Stimulated activated CD8-positive, alpha-beta memory T cell treated with anti-CD3 and anti-CD28 coated beads, Interleukin-7, amount 100 ng/mL, for 24 hours (primary cell): ENCODE measurements at places on chromosomes 13 and 19.

DNA sequence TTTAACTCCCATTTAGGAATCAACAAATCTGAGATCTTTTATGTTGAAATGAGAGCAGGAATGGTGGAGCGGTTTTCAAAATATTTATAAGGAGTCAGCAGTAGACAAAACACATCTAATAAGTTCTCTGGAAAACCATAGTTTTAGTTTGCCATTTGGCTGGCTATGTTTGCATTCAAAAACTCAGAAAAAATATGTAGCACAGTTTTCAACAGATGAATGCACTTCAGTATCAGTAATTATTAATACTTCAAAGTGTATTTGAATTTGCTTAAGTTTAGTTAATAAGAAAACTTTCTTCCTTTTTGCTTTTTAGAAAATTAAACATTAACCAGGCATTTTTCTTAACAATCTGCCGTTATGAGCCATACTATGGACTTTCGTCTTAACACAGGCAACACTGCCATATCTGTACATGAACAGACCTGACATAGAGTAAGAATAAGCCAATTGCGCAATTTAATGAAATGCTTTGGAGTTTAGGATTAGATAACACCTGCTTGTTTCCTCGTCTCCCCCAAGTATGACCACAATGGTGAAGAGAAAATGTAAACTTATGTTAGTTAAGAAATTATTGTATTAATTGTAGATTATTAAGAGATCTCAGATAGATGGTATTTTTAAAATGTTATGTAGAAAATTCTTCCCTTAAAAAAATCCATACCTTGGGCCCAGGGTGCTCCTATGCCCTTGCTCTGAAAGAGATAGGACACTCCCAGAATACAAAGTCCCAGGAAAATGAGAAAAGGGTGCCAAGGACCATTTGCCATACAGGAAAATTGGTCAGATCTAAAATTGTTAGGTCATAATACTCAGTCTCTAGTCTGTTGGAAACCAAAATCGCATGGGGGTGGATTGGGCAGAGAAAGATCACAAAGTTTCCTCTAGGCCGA lies 552.3 kb upstream of the ARGLU1 start:
- DNase-seq = no peak

DNA sequence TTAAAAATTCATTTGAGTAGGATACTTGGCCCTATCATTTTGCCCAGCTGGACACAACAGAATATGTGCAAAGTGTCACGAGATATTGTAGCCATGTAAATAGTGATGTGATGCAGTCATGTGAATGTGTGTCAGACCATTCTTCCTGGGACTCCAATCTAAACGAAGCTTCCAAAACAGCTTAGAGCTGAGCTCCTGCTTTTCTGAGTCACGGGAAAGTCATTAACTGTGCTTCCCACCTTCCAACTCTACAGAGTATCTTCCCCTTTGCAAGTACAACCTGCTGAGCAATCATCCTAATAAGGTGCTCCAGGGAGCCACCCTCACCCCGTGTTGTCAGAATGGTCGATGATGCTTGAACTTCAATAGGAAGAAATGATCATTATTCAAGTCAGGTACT lies 294.7 kb downstream of the MYO16 start:
- no peak for DNase-seq

GRCh38 chr13:98503175-98504028 lies 73.5 kb downstream of the STK24 start:
- no peak for DNase-seq

GRCh38 chr13:38636761-38637160 lies 50.1 kb upstream of the FREM2 start:
- no peak for DNase-seq

DNA sequence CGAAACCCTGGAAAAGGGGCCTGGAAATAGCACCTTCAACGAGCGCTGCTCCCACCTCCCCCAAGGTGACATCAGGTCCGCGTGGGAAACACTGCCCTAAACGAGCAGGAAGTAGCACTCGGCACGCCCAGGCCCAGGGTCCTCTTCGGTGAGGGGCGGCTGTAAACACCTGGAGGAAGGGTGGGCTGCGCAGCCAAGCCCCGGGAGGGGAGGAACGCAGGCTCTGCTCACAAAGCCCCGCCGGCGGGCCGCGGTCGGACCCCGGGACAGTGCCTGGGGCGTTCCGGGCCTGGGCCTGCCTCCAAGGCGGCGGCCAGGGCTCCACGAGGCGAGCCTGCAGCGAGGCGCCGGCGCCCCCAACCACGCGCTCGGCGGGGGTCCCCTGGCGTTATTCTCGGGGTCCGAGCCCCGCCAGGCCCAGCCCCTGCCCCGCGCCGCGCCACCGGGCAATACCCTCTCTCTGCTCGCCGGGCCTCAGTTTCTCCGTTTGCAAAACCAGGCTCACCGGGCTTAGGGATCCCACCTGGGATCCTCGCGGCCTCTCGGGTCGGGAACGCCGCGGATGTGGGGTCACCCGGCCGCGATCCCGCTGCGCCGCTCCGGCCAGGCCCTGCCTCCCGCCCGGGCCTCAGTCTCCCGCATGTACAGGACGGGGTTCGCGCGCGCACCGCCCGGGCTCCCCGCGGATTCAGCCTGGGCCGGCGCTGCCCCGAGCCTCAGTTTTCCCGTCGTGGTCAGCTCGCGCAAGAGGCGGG lies 630 bp downstream of the RNF126 start:
- DNase-seq = peak; percentile 53

DNA sequence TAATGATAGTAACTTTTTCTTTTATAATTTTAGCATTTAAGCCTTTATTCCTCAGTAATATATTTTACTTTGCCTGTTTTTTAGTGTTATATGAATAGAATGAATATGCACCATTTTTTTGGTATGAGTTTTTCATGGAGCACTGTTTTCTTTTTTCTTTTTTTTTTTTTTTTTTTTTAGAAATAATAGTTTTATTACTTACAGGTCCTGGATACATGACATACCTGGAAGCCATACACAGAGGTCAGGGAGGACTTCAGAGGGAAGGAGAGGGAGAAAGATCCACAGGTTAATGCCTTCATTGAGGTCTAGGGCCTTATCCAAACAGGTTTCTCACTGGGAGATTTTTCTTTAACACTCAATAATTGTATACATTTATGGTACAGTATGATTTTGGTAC lies 26.4 kb downstream of the KCTD4 start:
- no peak for DNase-seq

DNA sequence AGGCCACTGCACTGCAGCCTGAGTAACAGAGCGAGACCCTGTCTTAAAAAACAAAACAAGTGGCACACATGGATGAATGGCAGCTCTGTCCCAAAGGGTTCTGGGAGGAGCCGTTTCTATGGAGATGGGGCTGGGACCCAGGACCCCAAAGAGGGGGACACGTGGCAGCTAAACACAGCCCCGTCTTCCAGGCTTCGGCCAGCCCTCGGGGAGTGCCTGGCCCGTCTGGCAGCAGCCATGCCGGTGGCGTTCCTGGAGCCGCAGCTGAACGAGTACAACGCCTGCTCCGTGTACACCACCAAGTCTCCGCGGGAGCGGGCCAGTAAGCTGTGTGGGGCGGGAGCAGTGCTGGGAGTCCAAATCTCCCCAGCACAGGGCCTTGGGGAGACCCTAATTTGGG lies 82.4 kb downstream of the RYR1 start:
- no peak for DNase-seq
